ENCODE measurements at places on chromosomes 7 and 10.

- DNase-seq: peak; percentile 78
Observed at GRCh38 chr7:123995617-123996326, 37.1 kb downstream of the TMEM229A start.

DNA sequence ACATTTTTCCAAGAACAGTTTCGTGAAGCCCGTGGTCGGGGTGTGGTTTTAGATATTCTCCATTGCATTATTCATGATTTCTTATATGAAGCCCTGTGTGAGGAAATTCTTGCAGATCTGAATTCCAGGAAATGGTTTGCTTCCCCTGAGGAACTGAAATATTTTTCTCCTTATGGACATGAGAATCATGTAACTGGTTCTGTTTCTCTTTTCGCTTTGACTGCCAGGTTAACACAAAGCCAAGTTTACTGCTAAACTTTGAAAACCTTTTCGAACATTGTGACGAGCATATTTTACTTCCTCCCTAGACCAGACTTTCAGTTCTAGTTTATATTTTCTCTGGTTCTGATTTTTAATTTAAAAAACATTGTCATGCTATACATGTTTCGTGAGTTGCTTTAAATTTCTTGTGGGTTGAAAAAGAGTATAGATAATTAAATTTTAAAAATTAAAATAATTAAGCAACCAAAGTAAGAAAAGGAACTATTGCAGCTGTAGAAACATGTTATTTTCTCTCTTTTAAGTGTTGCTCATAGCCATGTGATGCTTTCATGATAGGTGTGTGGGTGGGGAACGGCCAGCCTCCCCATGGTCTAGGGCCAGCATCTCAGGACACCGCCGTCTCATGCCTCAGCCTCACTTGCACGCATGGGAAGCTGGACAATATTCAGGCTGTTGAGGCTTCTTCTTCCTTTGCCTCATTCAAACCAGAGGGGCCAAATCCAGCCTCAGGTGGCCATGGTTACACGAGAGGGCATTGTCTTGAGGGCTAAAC lies 97.1 kb downstream of the CREB5 start:
- DNase-seq: peak; percentile 7

- DNase-seq: no peak
Observed at GRCh38 chr10:89476150-89476549, 59.2 kb downstream of the SLC16A12 start.

DNA sequence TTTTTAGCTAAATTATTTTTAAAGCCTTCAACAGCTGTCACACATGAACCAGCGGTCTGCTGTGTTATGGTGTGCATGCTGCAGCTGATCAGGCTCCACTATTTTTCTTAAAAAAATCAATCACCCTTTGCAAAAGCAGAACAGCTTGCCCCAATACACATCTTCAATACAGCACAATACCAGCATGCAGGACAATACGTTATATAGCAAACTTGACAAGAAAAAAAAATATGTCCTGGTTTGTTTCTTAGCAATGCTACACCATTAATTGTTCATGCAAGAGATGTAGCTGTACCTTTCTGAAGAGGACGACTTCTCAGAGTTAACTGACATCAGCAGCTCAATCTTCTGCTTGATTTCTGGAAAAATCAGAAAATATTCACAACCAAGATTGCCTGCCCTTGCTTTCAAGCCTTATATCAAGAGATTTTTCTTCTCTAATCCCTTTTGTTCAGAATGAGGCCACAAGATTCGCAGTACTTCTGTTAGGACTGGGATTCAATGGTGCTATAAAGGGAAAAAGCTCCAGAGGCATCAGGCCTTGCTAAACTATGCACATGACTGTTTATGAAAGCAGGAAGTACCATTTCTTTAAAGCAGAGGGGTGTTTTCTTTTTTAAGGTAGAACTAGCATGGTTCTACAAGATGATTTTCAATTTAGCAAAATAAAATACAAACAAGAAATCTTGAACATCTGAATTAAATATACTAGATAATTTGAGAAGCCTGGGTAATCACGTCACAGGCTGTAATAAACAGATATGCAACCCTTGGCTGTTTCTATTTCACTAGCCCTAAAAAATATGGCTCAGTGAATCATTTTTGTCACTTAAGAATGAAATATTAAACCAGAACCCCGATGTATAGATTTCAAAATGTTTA lies 120.0 kb downstream of the SRPK2 start:
- DNase-seq: peak; percentile 65

- DNase-seq: peak; percentile 83
Observed at GRCh38 chr10:88389456-88389855, 193.7 kb downstream of the RNLS start.

GRCh38 chr10:56653289-56653688 lies 292.2 kb upstream of the ZWINT start:
- DNase-seq: no peak

DNA sequence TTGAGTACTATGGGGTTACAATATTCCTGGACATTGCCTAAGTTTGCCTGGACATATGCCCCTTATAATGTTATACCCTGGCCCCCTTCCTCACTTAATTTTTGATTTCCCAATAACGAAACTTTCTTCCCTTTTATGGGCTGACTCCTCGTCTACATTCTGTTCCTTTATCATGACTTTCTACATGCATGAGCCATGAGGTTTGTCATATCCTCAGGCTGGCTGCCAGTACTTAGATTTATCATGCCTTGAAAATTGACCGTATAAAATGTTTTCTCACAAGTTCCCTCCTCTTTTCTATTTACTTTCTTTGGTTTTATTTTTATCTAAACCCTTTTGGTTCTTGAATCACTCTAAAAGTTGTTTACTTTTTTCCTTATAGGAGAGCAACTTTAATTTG lies 4.7 kb downstream of the DNAH11 start:
- peak; percentile 8 for DNase-seq

DNA sequence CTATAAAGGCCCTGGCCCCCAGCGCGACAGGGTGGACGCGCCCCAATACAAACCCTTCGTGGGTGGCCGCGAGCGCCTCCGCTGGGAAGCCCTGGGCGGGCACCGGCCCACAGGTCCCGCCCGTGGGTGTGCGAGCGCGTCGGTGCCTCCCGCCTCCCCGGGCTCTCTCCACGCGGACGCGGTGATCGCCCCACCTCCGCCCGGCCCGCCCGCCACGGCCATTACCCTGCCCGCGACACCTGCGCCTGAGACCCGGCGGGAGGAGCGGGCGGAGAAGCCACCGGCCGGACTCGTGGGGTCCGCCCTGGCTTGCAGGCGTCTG lies 81.2 kb downstream of the PAX2 start:
- DNase-seq: no peak

DNA sequence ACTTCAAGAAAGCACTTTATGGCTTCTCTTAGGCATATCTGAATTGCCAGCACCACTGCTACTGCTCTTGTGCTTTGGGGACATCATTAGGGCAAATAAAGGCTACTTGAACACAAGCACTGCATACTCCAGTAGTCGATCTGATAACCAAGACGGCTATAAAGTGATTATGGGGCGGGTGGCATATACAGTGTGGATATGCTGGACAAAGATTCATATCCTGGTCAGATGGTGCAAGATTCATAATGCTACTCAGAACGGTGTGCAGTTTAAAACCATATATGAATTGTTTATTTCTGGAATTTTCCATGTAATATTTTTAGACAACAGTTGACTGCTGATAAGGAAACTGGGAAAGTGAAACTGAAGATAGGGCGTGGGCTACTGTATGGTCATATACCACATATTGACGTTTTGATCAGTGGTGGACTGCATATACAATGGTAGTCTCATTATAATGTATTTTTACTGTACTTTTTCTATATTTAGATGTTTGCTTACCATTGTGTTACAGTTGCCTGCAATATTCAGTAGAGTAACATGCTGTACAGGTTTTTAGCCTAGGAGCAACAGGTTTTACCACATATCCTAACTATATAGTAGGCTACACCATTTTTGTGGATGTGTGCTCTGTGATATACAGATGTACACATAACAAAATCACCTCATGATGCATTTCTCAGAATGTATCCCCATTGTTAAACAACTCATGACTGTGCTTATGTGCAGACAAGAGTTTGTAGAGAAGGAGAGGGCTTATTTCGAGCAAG lies 15.2 kb downstream of the ANLN start:
- peak; percentile 60 for DNase-seq

DNA sequence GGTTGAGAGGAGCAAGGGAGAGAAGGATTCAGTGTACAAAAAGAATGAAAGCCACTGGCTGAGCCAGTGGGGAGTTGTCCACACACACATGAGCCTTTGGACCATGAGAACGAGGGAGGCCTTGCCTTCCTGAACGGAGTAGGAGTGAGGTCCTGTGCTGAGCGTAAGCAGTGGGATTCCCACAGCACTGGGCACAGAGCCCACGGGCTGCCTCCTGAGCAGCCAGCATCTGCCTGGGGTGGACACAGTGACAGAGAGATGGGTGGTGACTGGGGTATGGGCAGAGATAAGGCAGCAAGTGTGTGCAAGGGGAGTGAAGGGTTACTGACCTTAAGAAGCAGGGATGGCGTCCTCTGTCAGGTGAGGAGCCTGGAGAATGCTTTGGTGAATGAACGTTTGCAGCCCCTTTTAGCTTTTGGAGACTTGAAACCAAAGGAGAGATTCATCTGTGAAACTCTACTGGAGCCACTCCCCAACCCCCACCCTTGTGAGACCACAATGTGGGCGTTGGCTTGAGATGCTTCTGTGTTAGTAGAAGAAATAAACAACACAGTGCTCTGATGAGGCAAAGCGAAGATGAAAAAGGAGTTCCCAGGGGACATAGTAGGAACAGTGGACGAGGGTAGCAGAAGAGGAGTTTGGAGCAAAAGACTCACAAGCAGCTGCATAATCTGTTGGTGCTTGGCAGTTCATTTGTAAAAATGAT lies 56.5 kb downstream of the FIGNL1 start:
- DNase-seq: no peak

- DNase-seq: no peak
Observed at GRCh38 chr7:159272739-159273138, 128.1 kb upstream of the VIPR2 start.

DNA sequence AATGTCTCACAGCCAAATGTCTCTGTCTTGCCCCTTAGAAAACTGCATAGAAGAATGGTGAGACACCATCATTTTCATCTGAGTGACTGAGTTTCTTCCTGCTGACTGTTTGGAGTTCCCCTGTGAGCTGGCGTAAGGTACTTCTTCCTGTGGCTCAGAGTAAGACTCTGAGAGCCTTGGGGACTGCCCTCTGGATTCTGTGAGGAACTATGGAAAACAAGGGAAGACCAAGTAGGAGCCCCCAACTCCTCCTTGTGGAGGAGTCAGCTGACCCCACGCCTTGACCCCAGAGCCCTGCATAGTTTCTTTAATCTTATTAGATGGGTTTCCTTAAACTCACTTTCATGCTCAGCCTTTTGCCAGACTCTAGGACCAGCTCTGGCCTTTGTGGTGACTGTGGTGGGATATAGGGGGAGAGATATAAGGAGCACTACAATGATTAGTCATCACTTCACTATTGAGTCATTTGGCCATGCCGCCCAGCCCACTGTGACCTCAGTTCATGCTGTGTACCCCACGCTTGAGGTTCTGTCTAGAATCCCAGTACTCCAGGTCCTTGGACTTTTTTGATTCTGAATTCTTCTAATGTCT lies 51.8 kb upstream of the FAM133B start:
- peak; percentile 100 for DNase-seq

- no peak for DNase-seq
Observed at GRCh38 chr7:105202616-105203015, 186.1 kb downstream of the SRPK2 start.

DNA sequence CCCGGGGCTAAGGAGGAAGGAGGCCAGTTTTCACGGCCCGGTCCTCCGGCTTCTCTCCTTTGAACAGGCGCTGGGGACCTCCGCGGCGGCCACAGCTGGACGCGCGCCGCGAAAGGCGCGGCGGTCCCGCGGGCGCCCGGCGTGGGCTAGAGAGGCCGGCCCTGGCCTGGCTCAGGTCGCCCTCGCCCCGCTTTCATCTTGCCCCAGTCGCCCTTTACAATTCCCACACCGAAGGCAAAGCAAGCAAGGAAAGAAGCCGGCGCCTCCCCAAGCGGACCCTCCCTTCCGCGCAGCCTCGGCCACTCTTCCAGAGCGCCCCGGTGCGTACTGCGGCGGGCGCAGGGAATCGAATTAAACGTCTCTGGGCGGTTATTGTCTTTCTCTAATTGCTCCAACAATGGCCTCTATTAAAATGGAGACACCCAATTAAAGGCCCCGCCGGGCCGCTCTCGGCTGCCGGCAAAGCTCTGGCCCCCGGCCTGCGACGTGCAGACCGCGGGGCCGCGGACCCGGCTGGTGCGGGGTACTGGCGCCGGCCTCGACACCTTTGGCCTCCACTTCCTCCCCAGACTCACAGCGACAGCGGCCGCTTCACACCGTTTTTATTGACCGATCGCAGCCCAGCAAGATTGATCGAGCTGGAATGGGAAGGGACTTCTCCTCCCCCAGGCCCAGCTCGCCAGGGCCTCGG lies 4.5 kb upstream of the GATA3 start:
- DNase-seq: no peak

DNA sequence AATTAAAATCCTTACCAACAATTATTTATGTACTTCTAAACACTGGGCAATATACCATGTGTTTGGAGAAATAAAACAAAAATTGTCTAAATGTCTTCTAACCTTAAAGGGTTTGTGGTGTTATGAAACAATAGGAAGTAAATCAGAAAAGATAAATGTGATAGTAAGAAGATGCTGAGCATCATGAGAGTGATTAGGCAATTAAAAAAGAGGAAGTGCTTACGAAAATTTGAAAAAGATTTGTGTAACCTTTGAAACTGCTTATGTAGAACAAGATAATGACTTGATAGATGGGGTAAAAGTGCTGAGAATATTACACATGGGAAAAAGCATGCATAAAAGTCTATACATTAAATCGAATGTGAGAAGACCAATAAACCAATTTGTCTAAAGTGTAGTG lies 573.4 kb upstream of the CNTNAP2 start:
- DNase-seq: peak; percentile 2

DNA sequence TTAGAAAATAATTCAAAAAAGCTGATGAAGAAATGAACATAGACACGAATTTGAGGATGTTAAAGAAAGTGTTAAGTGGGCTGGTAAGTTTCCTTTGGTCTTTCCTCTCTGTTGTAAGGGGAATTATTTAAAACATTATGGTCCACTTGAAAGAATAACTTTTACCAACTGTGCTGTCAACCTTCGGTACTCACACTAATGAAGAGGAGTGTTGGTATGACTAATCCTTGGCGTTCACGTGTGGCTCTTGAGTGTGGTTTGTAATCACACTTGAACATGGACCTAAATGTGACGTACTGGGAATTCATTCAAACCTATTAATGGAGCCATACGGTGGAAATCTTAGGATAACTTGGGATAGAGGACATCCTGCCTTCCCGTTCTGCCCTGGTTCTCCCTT lies 41.3 kb downstream of the TBXAS1 start:
- no peak for DNase-seq
